Metanephros (tissue), 2 donors: ENCODE measurements at places on chromosomes 2 and 18. TPM values are rescaled to one million over a fixed set of nuclear protein-coding genes. Genes with fewer than 3 reads are reported as not detected.

Gene CAPN14
- total RNA-seq = 0.12 TPM

Gene TANC1
- 87.3 TPM for total RNA-seq

Gene CCDC141
- total RNA-seq = 8.2 TPM

Gene SERPINB7
- total RNA-seq = 0.29 TPM

Gene GPR35
- 2.5 TPM for total RNA-seq

Gene CROCC2
- 0.18 TPM for total RNA-seq

Gene NR4A2
- total RNA-seq = 2.3 TPM

Gene UGT1A4
- total RNA-seq = 0.29 TPM

Gene AGXT
- total RNA-seq = not detected

Gene VIL1
- total RNA-seq = 12.6 TPM

Gene C18orf63
- not detected for total RNA-seq

Gene ADD2
- total RNA-seq = 6.1 TPM
